ENCODE measurements at places on chromosomes 12 and 14. TPM values are rescaled to one million over a fixed set of nuclear protein-coding genes. Genes with fewer than 3 reads are reported as not detected.

BDKRB1 gene
- total RNA-seq, result 0.47 TPM

ADAM21 gene
- total RNA-seq, result not detected

CHGA gene
- 1.0 TPM for total RNA-seq

TAPBPL gene
- 3.5 TPM for total RNA-seq

TMTC1 gene
- 0.05 TPM for total RNA-seq

RIPK3 gene
- total RNA-seq, result not detected

C12orf54 gene
- not detected for total RNA-seq

DLK1 gene
- 0.39 TPM for total RNA-seq

ABCD4 gene
- 26.8 TPM for total RNA-seq

RHEBL1 gene
- total RNA-seq, result 6.0 TPM

ATL1 gene
- total RNA-seq, result 6.3 TPM

P2RX2 gene
- not detected for total RNA-seq

NEDD1 gene
- 21.4 TPM for total RNA-seq

TMPRSS12 gene
- not detected for total RNA-seq

OR4K14 gene
- total RNA-seq, result not detected

KRT79 gene
- total RNA-seq, result 0.08 TPM

TAS2R13 gene
- not detected for total RNA-seq

PLEK2 gene
- 21.8 TPM for total RNA-seq

SLCO1B1 gene
- 0.39 TPM for total RNA-seq

KCNC2 gene
- total RNA-seq, result not detected

AMN gene
- 0.39 TPM for total RNA-seq

SALL2 gene
- total RNA-seq, result 1.0 TPM

HVCN1 gene
- total RNA-seq, result 0.53 TPM

VRTN gene
- not detected for total RNA-seq

CALM1 gene
- total RNA-seq, result 333 TPM

GPX2 gene
- total RNA-seq, result 202 TPM

ASB2 gene
- total RNA-seq, result 0.67 TPM

PCED1B gene
- total RNA-seq, result 22.6 TPM

AKAP6 gene
- total RNA-seq, result 0.30 TPM

TCTN1 gene
- 28.3 TPM for total RNA-seq

SPATA7 gene
- total RNA-seq, result 3.6 TPM

SOX5 gene
- total RNA-seq, result not detected

ANO2 gene
- not detected for total RNA-seq

HCAR1 gene
- total RNA-seq, result not detected

CDH24 gene
- 5.2 TPM for total RNA-seq

C1S gene
- 54.8 TPM for total RNA-seq

EML5 gene
- total RNA-seq, result 0.43 TPM

WIF1 gene
- not detected for total RNA-seq

LHX5 gene
- not detected for total RNA-seq

GSC gene
- total RNA-seq, result 0.39 TPM

TRHDE gene
- 0.02 TPM for total RNA-seq

DNAJC22 gene
- total RNA-seq, result 23.4 TPM

KRT80 gene
- total RNA-seq, result 46.2 TPM

ETFBKMT gene
- 0.79 TPM for total RNA-seq

PRB2 gene
- total RNA-seq, result not detected

MLXIP gene
- total RNA-seq, result 35.5 TPM

KRT82 gene
- not detected for total RNA-seq

CLEC1B gene
- not detected for total RNA-seq

PPFIA2 gene
- total RNA-seq, result not detected

NOVA1 gene
- 4.7 TPM for total RNA-seq

GARIN6 gene
- total RNA-seq, result not detected

SERPINA10 gene
- not detected for total RNA-seq

SETD1B gene
- 12.7 TPM for total RNA-seq

CLEC4A gene
- not detected for total RNA-seq

SLC17A8 gene
- 0.03 TPM for total RNA-seq
